ENCODE measurements at places on chromosomes 16 and 17. TPM values are rescaled to one million over a fixed set of nuclear protein-coding genes. Genes with fewer than 3 reads are reported as not detected.

DBNDD1 gene
- 2.8 TPM for total RNA-seq

CCL16 gene
- not detected for total RNA-seq

KCNAB3 gene
- 1.9 TPM for total RNA-seq

AGRP gene
- not detected for total RNA-seq

CETP gene
- total RNA-seq: not detected

NPIPA8 gene
- total RNA-seq: 0.41 TPM

TM4SF5 gene
- total RNA-seq: not detected

ZNF200 gene
- total RNA-seq: 7.8 TPM

ACSM2A gene
- not detected for total RNA-seq

CLEC19A gene
- total RNA-seq: not detected

NXPH3 gene
- total RNA-seq: 4.7 TPM

Data from chondrocyte (in vitro differentiated cells).